ENCODE measurements at places on chromosomes 1 and 21.
A peak's percentile ranks its signal among the peaks of the same experiment; 100 is the strongest.

DNA sequence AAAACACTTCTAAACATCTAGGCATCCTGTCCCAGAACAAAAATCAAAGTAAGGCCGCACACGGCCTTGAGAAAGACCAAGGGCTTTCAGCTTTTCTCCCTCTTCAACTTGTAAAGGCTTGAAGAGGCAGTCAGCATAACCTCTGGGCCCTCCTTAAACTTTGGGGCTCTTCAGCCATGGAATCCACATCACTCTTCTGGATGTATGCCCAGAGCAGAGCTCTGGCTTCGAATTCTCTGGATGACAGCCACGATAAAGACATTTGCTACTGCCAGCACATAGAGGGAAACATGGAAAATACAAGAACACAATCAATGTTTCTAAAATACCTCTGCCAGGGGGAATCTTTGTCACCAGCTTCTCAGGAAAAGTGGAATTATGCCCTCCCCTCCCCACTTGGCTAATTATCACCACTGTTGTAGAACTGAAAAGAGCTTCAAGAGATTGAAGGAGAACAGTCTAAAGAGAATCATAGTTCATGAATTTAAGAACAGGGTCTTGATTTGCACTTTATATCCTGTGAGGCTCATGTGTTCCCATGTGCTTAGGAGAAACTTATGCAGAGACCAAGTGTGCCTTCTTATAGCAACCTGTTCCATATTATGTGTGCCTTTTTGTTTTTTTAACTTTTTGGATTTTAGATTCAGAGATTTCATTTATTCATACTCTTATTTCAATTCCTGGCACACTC, 39.0 kb upstream of the DPT start:
- DNase-seq: no peak

DNA sequence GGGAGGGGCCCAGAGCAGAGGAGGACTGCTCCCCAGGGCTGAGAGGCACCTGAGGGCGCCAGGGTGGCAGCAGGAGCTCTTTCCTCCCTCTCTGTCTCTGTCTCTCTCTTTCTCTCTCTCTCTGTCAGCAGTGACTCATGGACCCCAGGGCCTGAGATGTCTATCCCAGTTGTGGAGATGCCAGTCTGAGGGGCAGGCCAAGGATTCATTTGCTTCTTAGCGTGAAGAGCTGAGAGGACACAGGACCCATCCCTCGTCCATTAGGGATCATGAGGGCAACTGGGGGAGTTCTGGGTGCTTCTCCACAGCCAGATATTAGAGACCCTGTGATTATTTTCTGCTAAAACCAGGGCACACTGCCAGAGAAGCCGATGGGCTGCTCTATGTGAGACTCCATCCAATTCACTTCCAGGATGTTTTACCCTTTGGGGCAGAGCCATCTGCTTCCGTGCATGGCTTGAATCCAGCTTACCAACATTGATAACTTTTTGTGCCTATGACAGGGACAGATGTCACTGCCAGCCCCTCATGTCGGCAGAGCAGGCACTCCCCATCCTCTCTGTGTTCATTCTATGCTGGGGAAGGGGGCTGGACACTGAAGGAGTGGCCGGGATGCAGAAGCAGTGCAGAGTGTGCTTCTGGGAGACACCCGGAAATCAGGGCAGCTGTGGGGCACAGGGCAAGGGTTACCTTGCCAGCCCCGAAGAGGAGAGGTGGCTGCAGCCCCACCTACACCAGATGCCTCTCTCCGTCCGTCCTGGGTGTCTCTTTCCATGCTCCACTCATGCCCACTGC, 4.1 kb upstream of the PCBP3 start:
- DNase-seq: no peak

- no peak for DNase-seq
Measured at GRCh38 chr21:42112238-42112637, 41.1 kb downstream of the UMODL1 start.

GRCh38 chr1:212531267-212531666, 77.3 kb upstream of the ATF3 start:
- no peak for DNase-seq

DNA sequence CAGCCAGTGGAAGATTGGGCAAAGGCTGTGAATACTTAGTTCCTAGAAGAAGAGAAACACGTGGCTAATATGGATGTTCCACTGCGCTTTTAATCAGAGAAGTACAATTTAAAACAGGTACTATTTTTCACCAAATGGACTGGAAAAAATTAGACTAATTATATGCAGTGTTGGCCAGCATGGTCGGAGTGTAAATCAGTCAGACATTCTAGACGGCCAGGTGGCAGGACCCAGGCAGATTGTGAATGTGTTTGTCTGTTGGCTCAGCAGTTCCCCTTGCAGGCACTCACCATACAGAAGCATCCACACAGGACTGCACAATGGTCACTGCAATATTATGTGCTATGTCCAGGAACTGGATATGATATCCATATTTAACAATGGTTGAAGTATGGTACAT, 23.9 kb upstream of the SLC25A34 start:
- no peak for DNase-seq

- DNase-seq: no peak
Measured at GRCh38 chr1:180280617-180281016, 50.6 kb downstream of the LHX4 start.

- DNase-seq: peak; percentile 77
Measured at GRCh38 chr1:221742555-221743415, 896 bp upstream of the DUSP10 start.

DNA sequence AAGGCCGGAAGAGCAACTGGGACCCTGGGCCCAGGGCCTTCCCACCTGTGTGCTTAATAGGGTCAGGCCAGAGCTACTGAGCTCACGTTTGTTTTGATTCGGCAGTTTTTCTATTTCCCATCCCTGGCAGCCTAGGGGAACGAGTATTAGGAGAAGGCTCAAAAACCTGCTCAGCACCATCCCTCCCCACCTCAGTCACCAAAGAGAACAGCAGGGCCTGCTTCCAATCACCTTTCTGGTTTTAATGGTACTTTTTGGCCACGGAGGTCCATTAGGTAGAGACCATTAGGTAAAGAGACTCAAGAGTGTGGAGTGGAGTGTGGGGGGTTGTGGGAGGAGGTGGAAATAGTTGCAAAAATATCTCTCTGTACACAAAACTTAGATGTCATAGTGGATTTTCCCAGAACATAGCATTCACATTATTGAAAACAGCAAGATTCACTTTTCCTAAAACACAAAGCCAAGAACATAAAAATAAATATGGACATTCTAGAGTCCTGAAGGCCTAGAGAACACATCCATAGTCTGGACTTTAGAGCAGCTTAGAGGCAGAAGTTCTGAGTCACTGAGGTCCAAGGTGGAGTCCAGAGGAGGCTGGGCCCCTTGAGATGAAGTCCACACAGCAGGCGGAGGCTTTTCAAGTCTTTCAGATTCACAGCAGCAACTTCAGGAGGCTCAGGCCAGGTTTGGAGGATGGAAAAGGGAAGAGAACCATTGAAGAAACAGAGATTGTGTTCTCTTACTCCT, 19.5 kb downstream of the NUAK2 start:
- DNase-seq: no peak

Data from activated naive CD4-positive, alpha-beta T cell treated with anti-CD3 and anti-CD28 coated beads, Interleukin-2, amount 50 U/mL, for 16 hours (primary cell).